ENCODE measurements at places on chromosomes 2 and 18.

DNA sequence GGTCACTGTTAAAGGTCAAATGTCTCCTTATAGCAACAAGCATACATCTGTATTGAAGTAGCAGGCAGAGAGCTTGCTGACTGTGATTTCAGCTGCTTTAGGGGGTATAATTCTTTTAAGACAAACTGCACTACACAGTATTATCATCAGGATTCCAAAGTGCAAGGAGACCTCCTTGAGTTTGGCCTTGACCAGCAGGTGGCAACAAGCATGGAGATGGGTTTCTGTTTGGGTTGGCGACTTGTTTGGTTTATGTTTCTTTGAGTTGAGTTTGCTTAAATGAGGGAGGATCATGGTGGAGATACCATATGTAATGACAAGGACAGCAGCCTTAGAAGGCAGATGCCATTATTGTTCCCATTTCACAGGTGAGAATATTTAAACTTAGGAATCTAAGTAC, 681.0 kb upstream of the ID2 start:
- no peak for DNase-seq

GRCh38 chr2:187478719-187479118, 30.7 kb upstream of the CALCRL start:
- DNase-seq = no peak

DNA sequence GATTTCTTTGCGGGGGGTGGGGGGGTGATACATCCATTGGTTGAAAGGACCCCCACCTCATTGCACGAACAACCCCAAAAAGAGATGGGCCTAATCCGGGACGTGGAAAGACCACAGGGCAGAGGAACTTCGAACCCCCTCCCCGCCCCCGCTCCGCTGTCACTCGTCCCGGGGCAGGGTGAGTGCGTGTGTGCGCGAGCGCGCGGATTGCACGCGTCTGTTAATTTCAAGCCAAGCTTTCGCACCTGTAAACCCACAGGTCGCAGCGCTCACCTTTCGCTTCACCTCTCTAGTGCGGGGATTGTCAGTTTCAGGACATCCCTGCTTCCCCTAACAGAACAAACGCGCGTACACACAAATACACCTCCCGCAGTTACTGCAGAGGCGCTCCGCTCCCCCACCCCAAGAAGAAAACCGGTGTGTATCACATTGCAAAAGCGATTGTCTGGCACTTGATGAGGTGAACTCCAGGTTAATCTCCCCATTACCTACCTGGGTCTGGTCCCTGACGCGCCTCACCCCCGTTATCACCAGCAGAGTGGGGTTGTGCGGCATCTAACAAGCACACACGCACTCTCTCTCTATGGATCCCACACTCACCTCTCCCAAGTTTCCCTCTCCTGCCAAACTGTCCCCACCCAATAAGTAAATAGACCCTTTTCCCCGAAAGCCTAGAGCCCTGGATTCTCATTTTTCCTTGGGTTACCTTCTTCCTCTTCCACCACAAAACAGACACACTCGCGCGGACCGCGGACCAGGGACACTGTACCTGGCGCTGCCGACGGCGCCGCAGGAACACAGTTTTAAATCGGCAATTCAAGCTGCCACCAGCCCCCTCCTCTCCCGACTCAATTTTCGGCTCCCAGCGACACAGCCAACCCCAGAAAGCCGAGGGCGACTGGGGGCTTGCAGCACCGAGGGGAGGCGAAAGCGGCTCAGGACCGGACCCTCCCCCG, 1.0 kb downstream of the CYP26B1 start:
- DNase-seq = no peak

DNA sequence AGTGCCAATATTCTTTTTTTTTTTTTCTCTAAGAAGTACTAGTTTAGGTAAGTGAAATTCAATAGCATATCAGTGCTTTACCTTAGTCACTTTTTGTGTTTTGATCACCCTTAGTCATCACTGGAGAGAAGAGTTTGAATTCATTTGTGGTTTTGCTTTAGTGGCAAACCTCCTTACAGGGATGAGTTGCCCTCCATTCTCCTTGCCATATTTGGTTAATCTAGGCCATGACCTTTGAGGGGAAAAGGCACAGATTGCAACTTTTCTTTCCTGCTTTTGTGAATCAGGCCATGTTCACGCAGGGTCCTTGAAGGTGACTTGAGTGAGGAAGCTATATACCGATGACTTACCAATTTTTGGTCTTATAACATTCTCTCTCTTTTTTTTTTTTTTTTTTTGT, 34.4 kb downstream of the PLEKHA3 start:
- DNase-seq = no peak

- no peak for DNase-seq
Observed at GRCh38 chr2:9261231-9261883, 54.7 kb downstream of the ASAP2 start.

- no peak for DNase-seq
Observed at GRCh38 chr18:39834636-39835035, 2120.4 kb upstream of the PIK3C3 start.

DNA sequence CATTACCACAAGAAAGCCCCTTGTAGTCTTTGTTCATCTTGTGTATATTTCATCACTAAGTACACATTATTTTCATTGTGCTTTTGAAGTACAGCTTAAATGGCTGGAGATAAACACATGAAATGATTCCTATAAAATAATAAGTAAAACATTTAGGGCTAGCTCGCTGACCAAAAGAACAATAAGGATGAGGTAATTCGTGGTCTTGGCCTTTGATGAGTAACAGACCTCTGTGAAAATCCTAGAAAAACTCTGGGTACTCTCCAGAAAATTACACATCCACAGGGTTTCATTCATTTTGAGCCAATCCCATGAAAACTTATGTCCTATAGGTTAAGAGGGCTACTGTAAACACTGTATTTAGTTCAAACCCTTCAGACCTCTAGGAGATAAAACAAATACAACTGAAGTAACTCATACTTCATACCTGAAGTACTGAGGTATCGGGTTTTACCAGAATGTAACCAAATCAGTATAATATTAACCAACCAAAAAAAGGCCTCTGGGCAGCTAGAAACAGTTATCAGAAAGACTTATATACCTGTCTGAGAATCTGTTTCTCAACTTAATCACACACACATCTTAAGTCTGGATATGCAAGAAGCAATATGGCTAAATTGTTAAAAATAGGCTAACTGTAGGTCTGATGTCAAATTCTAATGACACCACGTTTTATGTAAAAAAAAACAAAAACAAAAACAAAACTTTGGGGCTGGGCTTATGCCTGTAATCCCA, 31.0 kb downstream of the CFAP36 start:
- DNase-seq = no peak

DNA sequence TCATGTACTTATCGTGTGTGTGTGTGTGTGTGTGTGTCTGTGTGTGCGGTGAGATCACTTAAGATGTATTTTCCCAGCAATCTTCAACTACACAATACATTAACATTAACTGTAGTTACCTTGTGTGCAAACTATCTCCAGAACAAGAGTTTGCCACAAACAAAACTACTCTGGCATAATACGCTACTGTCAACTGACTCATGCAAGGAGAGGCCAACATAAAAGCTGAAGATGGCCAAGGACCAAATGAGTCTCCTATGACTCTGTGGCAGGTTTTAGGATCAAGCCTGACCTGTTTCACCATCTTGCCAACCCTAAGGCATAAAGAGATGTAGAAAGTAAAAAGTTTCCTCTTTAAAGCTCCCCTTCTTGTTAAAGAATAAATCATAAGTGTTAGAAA, 20.1 kb downstream of the CYB5A start:
- DNase-seq = no peak

- DNase-seq = no peak
Observed at GRCh38 chr18:50665015-50665414, 105.1 kb downstream of the MAPK4 start.

- DNase-seq = no peak
Observed at GRCh38 chr2:10544252-10544651, 96.1 kb upstream of the ODC1 start.

GRCh38 chr2:216548901-216549331, 50.3 kb downstream of the RPL37A start:
- DNase-seq = no peak

DNA sequence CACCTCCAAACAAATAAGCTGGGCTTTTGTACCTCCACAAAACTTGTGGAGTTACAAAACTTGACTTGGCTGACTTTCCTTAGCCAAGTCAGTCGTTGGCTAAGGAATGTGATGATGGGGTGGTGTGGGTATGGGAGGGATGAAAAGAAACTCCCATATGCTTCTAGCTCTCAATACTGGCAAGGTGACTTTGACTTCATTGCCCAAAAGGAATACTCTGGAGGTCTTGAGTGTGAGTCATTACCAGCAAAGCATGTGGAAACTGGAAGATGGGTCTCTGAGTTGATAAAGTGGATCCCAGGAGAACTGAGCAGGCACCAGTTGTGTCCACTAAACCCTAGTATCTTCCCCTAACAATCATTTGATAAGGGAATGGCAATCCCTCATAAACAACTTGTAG, 226.7 kb downstream of the GULP1 start:
- no peak for DNase-seq

DNA sequence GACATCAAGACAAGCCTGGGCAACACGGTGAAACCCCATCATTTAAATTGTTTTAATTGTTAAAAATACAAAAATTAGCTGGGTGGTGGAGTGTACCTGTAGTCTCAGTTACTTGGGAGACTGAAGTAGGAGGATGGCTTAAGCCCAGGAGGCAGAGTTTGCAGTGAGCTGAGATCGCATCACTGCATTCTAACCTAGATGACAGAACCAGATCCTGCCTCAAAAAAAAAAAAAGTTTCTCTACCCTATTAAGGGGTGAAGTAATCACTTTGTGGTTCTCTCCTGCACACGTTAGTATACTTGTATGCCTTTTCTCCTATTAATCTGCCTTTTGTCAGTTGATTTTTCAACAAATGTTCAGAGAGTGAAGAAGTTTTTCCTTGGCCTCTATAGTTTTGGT, 18.1 kb upstream of the PUM2 start:
- DNase-seq = no peak

DNA sequence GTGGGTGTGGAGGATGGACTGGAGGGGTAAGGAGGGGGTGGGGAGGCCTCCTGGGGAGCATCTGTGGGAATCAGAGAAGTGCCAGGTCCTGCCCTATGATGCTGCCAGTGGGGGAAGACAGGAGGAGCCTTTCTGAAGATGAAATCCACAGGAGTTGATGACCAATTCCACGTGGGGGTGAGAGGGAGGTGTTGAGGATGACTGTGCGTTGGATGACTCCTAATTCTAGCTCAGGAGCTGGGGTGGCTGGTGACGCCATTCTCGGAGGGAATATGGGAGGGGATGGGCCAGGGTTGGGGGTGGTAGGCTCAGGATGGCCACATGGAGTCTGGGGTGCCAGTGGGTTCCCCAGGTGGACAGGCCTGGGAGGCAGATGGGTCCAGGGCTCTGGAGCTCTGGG, 32.3 kb downstream of the EMX1 start:
- DNase-seq = no peak

GRCh38 chr2:111632661-111633060, 251.3 kb downstream of the ANAPC1 start:
- DNase-seq = no peak

DNA sequence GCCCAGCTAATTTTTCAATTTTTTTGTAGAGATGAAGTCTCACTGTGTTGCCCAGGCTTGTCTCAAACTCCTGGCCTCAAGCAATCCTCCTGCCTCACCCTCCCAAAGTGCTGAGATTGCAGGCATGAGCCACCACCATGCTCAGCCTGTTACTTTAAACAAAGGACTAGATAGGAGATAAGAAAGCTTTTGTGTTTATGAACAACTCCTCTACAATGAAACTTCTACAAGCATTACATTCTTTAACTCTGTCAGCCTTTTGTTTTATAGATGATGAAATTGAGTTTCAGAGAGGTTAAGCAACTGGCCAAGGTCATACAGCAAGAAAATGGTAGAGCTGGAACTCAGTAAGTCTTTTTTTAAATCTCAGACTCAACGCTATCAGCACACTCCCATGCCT, 22.7 kb downstream of the ALPK2 start:
- no peak for DNase-seq

GRCh38 chr2:579351-579886, 97.8 kb downstream of the TMEM18 start:
- DNase-seq = no peak

- DNase-seq = no peak
Observed at GRCh38 chr2:64114063-64114911, 29.9 kb downstream of the PELI1 start.

- no peak for DNase-seq
Observed at GRCh38 chr2:207449642-207450165, 80.1 kb upstream of the CREB1 start.

GRCh38 chr2:168555283-168555682, 99.2 kb downstream of the CERS6 start:
- no peak for DNase-seq

DNA sequence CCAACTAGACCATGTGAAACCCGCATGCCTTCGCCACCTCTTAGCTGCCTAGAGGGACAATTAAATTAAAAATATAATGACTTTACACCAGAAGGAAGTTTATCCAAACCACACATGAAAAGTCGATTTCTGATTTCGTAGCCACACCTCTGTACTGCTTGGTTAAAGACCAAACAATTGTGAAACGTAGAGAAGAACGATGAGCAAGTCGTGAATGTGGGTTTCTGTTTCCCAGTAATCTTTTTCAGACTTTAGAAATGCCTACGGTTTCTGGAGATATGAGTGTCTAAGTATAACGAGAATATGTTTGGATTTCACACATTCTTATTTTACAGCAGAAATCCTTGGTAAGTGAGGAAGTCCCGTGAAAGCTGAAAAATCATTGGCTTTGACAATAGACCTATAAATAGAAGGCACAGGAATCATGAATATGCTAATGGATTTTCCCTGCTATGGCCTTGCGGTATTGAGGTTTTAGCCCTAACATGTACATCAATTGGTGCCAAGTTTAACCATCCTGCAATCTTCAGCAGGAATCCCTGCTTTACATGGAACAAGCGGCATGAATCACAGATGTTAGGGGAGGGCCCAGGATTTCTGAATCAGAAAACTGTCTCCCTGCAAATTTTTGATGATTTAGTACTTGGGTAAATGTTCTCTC, 105.6 kb downstream of the TTC32 start:
- DNase-seq = no peak

DNA sequence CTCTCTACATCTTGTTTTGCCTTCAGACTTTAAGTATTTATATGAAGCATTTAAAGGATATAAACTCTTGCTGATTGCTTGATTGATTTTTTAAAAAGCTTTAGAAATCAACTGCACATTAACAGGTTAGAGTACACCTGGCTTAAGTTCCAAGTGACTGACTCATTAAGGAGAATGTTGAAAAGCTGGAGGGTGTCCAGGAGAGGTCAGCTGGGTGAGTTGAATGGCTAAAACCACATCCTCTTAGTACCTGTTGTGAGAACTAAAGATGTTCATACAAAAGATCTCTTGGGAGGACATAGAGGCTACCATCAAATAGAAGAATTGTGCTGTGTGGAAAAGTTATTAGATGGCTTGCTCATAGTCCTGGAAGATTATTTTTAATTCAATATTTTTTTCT, 206.8 kb downstream of the TXNL1 start:
- DNase-seq = no peak

DNA sequence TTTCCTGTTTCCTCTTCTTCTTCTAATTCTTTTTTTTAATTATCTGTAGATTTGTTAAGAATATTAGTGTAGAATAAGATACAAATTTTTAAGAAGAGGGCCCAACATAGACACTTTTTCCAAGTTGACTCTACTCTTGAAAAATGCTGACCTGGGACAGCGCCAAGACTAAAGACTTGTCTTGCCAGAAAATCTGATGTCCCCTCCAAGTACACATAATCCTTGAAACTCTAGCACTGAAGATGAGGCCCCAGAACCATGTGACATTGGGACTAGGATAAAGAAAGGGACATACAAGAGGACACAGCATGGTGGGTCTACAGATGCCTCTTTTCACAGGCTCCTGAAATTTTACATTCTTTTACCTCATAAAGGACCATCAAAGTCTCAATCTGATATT, 271.6 kb upstream of the SESTD1 start:
- no peak for DNase-seq

- no peak for DNase-seq
Observed at GRCh38 chr18:28559511-28559910, 382.6 kb upstream of the CDH2 start.
